CD4-positive, alpha-beta T cell treated with Interleukin-6 for 4 hours (primary cell): ENCODE measurements at places on chromosomes 7 and 10.

- DNase-seq: no peak
These were observed 154.3 kb upstream of the SEMA3D start for GRCh38 chr7:85341121-85341520.

DNA sequence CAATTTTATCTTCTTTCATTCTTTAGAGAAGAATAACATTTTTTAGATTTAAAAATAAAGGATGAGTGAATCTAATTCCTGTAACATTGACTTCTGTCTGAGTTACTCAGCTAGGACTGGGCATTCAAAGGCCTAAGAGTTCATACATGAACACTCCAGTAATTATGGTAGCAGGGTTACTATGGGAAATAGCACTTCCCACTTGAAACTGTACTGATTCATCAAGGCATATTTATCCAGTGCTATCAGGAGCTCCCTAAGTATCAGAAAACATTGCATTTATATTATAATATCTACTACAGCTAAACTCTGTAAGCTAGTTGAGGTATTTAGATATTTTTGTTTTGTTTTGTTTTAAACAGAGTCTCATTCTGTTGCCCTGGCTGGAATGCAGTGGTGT lies 41.8 kb downstream of the NDUFB2 start:
- no peak for DNase-seq

GRCh38 chr10:52853704-52854103 lies 81.1 kb upstream of the MBL2 start:
- DNase-seq: no peak

DNA sequence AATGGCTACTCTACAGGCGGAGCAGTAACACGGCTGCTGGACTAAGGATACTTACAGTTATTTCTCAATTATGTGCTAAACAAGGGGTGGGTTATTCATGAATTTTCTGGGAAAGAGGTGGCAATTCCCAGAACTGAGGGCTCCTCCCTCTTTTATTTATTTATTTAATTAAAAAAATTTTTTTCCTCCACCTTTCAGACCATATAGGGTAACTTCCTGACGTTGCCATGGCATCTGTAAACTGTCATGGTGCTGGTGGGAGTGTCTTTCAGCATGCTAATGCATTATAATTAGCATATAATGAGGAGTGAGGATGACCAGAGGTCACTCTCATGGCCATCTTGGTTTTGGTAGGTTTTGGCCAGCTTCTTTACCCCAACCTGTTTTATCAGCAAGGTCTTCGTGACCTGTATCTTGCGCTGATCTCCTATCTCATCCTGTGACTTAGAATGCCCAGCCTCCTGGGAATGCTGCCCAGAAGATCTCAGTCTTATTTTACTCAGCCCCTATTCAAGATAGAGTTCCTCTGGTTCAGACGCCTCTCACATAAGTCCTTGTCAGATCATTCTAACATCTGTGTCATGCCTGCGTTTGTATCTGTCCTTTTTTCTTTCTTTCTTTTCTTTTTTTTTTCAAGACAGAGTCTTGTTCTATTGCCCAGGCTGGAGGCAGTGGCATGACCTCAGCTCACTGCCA lies 15.9 kb upstream of the STOX1 start:
- DNase-seq: no peak

DNA sequence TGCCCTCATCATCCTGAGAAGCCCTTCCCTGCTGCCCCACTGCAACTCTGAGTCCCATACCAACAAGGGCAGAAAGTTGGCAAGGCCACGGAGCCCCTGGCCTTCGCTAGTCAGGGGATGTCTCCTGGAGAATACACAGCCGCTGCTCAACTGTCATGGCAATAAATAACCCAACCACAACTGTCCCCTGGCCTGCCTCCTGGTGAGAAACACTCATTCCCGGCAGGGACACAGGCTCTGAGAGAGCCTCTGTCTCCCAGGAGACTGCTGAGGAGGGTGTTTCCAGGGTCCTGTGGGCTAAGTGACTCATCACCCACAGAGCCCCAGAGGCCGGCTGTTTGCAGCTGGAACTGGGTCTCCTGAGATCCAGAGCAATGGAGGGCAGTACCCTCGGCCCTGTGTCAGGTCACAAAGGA lies 354.1 kb downstream of the TNS3 start:
- DNase-seq: no peak
